ENCODE measurements at places on chromosomes 1 and 21.

DNA sequence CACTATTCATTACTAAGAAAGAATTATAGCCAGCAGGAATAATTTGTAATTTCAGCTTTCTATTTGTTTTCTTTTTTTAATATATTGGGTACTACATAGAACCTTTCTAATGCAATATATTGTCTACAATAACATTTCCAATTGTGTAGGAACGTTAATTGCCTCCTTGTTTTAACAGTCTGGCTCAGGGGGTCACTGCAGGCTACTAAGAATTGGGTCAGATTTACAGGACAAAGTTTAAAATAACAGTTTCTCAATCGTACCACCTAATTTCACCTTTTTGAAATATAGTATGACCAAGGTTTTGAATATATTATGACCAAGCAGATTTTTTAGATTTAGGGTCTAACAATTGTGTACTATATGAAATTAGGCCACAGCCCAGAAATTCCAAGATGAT is 2.4 kb downstream of the CFH start:
- DNase-seq, result no peak

DNA sequence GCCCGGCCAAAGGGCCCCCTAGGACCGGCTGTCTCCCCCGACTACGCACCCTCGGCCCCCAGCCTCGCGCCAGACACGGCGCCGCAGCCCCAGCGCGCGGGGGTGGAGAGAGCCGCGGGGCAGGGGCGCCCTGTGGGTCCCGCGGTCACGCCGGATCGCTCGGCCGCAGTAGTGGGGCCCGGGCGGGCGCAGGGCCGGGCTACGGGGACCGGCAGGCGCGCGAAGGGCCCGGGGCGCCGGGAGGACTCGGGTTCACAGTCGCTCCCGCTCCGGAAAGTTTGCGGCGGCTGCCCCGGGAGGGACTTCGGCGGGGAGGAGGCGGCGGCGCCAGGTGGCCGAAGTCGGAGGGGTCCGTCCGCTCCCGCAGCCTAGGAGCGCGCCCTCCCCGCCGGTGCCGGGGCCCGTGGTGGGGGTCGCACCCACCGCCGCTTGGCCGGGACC is 7.1 kb upstream of the ZNF669 start:
- no peak for DNase-seq

DNA sequence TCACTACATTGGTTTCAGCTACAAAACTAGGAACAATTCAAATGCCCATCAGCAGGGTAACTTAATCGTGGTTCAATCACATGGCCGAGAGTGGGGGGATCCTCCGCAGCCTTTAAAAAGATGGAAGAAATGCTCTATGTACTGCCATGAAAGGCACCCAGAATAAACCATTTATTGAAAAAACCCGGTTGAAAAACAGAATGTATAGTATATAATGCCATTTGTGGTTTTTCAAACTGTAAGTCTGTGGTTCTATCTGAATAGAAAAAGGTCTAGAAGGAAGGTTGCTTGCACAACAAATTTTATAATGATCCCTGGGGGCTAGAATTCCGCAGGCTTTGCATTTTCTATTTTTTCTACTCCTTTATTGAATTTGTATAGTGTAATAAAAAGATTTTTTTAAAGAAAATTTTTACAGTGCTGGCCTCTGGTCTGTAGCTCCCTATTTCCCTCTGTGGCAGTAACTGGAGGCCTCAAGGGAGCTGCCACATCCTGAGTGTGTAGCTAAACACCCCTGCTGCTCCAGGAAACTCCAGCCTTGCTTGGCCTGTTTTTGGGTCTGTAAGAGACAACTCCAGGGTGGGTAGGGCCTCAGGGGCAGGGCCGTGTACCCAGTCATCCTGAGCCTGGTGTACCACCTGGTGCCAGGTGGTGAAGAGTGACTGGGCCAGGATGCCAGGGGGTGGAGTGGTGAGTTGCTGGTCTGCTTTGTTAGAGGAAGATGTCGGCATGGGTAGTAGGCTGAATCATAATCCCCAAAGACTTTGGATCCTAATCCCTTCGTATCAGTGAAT is 51.5 kb upstream of the EPS8L3 start:
- no peak for DNase-seq

DNA sequence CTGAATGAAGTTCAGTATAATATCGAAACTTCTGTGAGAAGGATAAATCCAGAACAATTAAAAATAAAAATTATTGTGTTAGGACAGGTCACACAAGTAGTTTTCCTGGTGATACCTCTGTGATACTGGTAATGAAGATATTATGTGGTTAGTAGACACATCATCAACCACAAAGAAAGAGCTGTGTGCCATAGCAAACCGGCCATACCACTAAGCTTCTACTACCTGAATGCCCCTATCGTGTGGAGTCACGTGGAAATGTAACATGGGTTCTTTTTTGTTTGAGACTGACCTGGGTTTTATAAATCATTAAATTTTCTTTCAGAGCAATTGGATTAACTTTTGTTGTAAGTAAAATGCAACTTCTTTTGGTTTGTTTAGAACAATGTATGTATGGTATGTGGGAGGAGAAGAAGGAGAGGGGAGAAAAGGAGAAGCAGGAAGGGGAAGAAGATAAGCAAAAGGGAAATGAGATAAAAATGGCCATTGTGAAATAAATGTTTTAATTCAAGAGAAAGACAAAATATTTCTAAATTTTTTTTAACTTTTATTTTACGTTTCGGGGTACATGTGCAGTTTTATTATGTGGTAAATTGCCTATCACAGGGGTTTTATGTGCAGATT is 58.2 kb upstream of the LRRC8B start:
- DNase-seq, result no peak

DNA sequence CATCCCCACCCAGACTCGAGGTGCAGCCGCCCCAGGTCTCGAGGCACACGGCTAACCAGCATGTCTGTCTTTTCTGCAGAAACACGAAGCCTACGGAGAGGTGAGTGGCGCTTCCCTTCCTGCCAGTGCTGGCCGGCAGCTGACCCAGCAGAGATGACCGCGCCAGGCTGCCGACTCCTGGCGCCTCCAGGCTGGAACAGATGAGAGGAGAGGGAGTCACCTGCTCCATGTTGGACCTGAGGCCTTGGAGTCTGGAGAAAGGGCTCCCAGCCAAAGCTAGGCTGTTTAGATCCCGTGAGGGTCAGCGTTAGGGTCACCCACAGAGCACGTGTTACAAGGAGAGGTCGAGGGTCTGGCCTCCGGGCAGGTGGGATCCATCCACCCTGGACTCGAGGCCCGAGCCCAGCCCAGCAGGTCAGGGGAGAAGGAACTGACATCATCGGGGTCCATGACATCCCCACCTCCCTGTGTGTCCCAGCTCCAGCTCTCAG is 14.9 kb downstream of the COL6A2 start:
- no peak for DNase-seq

DNA sequence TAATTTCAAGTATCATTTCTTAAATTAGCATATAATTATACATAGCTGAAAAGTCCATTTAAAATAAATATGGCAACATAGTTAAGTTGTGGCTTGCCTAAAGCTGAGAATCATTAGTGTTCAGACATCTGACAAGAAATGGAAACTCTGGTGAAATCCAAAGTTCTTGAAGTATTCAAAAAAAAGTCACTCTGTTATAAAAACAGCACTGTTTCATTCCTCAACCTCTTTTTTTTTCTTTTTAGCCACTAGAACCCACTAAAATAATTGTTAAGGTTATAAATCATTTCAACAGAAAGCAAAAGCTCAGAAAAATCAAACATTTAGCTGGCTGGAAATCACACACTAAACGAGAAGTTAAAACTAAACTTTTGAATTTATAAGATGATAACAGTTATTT is 476.7 kb downstream of the LTN1 start:
- DNase-seq, result no peak

DNA sequence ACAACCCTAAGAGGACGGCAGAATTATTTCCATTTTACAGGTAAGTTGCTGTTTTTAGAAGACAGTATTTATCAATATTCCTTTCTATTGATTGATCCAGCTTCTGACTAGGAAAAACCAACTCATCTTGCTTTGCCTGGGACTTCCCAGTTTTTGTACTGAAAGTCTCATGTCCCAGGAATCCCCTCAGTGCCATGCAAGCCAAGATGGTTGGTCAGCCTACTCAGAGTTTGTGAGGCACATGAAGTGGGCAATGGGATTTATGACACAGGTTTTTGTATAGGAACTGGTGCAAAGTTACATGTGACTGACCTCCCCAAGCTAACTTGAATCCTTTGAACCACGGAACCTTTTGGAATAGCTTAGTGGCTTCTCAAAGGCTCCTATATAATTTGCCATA is 45.5 kb downstream of the GNG12 start:
- DNase-seq, result no peak

- DNase-seq, result no peak
Observed at GRCh38 chr1:12339396-12339795, 109.6 kb downstream of the VPS13D start.

DNA sequence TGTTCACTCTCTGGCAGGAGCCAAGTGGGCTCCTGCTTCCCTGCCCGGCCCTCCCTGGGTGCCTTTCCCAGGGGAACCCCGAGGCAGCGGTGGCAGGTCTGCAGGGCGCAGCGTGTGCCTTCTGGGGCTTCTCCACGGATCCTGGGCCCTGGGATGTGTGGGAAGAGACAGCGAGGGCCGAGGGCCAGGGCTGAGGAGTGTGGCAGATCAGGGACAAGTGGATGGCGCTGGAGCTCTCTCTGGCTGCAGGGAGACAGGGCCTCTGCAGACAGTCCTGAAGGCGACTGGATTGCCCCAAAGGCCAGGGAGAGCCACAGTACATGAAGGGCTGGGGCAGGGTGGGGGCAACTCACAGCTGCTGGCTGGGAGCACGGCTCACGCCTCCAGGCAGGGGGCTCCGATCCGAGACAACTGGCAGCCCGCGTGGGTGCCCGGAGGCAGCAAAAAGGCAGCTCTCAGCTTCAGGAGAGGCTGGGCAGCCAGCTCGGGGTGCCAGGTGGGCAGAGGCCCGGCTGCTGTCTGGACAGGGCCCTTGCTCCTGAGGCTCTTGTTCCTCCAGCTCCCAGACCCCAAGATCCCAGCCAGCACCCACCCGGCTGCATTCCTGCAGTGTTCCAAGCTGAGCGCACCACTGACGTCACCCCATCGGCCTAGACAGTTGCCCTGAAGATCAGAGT is 16.0 kb downstream of the MORN1 start:
- no peak for DNase-seq

- DNase-seq, result no peak
Observed at GRCh38 chr21:18716578-18717138, 313.1 kb upstream of the TMPRSS15 start.

- no peak for DNase-seq
Observed at GRCh38 chr1:54875000-54875399, 12.0 kb downstream of the DHCR24 start.

GRCh38 chr1:96059736-96060135 is 661.8 kb upstream of the PTBP2 start:
- DNase-seq, result no peak

- no peak for DNase-seq
Observed at GRCh38 chr1:15153184-15153841, at the start of gene TMEM51. TSS of gene TMEM51 (plus strand) at chr1:15153747. CDS start at chr1:15215088, 61,341 bp downstream.

DNA sequence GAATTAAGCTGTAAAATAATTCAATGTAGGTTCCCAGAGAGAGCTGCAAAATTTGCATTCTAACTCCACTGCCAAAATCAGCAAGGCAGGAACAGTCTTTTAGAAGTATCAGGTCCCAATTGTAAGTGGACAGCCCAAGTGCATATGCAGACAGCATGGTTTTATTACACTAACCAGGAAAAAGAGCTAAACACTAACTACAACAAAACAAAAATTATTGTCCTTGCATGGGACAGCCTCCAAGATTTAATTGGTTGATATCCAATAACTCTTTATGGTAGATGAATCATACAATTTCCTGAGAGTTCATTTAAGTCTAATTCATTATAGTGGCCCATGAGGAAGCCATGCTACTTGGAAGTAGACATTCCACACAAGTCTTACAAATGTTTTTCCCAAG is 154.3 kb upstream of the ZNF648 start:
- no peak for DNase-seq

- DNase-seq, result no peak
Observed at GRCh38 chr1:119489201-119489600, 17.8 kb upstream of the HSD3B1 start.

GRCh38 chr1:89523572-89524368 is 859 bp upstream of the LRRC8B start:
- DNase-seq, result no peak

DNA sequence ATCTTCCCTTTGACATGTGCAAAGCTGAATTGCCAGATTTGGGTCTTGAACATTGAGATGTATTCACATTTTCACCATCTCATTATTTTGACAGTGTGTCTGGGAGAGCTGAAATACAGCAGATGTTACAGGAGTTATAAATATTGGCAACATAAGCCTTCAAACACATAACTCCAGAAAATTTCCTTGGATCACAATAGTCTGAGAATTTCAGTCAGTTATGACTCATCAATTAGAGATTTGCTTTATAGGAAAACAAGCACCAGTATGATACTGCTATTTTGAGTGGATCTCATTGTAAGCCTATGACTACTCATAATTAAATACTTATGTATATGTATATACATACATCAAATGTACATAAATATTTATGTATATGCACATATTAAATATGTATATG is 1171.8 kb downstream of the AMY1C start:
- no peak for DNase-seq

GRCh38 chr1:226534645-226535044 is 13.9 kb upstream of the STUM start:
- no peak for DNase-seq

GRCh38 chr1:33508151-33508550 is 35.7 kb downstream of the ZSCAN20 start:
- DNase-seq, result no peak

- no peak for DNase-seq
Observed at GRCh38 chr1:24339996-24340395, 20.8 kb downstream of the GRHL3 start.

- DNase-seq, result no peak
Observed at GRCh38 chr1:63321066-63321784, 1.1 kb upstream of the FOXD3 start.

GRCh38 chr1:6041432-6042062 is 4.1 kb upstream of the KCNAB2 start:
- no peak for DNase-seq

DNA sequence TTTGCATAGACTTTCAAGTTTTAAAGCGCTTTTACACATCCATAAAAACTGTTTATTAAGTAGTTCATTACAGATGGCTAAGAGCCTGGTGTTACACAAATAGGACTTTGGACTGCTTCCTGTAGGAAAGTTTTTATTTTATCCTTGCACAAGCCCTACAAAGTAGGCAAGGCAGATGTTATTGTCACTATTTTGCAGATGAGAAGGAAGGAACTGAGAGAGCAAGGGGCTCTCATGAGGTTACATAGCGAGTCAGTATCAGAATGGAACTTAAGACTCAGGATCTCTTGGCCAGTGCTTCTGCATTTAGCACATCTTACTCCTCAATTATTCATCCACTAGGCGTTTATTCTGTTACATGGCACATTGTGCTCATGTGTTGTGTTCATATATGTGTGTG is 2.6 kb upstream of the MAPKAPK2 start:
- DNase-seq, result no peak

- no peak for DNase-seq
Observed at GRCh38 chr1:117826540-117827078, 102.8 kb downstream of the GDAP2 start.

GRCh38 chr1:223654083-223654482 is 11.4 kb downstream of the CAPN8 start:
- no peak for DNase-seq

DNA sequence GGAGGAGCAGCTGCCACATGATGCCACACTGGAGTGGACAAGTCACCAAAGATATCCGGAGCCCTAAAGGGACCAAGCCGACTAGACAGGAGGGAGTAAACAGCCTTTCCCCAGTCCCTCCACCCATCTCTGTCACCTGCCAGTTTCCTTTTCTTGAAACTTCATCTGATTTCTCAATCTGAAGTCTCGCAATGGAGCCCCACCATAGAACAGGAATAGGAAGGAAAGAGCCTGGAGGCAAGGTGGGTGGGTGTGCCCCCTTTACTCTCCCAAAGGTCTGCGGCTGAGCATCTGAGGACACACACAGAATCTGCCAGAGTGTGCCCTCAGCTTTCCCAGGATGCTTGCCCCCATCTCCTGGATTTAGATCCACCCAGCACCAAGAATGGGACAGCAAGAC is at the start of gene FCGR3B:
Gene FCGR3B (minus strand): TSS at position 101 of the 400 bp plus-strand sequence. CDS start 82 bp downstream, at position 19.
- no peak for DNase-seq
